Prostate gland (tissue), 2 donors: ENCODE measurements at places on chromosomes 16 and 17. TPM values are rescaled to one million over a fixed set of nuclear protein-coding genes. Genes with fewer than 3 reads are reported as not detected.

DNA sequence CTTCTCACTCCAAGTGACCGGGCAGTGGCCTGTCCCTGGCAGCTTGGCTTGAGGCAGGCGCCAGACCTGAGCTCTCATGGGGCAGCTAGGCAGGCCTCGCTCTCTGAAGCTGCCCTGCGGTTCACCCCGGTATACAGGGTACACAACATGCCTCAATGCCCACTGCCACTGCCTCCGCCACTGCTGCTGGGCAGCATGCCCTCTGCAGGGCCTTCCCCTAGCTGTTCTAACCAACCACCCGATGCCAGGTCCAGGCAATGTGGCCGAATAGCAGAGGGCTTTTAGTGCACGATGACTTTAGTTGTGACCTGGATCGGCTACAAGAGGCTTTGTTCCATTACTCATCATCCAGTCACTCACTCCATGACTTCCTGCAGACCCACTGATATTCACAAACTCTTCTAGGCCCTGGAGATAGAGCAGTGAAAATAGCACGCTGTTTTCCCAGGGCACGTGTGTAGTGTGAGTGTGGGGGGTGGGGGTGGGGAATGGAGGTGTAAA lies 19.7 kb downstream of the CDC42EP4 start:
- H3K4me1 ChIP-seq, result peaks cover 46% of the 10 kb centered on the region
- no peaks in the 10 kb centered on the region for H3K27me3 ChIP-seq
- H3K27ac ChIP-seq, result peak overlapping the region; percentile 86
- no peaks in the 10 kb centered on the region for H3K36me3 ChIP-seq
- H3K4me3 ChIP-seq, result no peak overlapping the region

GRCh38 chr16:77496934-77497333 lies 62.1 kb upstream of the ADAMTS18 start:
- H3K4me3 ChIP-seq, result no peak overlapping the region
- DNase-seq, result no peak
- no peak overlapping the region for H3K27ac ChIP-seq
- no peaks in the 10 kb centered on the region for H3K36me3 ChIP-seq
- H3K4me1 ChIP-seq, result no peaks in the 10 kb centered on the region
- H3K27me3 ChIP-seq, result no peaks in the 10 kb centered on the region

Gene SLC9A5
- 2.6 TPM for total RNA-seq

DNA sequence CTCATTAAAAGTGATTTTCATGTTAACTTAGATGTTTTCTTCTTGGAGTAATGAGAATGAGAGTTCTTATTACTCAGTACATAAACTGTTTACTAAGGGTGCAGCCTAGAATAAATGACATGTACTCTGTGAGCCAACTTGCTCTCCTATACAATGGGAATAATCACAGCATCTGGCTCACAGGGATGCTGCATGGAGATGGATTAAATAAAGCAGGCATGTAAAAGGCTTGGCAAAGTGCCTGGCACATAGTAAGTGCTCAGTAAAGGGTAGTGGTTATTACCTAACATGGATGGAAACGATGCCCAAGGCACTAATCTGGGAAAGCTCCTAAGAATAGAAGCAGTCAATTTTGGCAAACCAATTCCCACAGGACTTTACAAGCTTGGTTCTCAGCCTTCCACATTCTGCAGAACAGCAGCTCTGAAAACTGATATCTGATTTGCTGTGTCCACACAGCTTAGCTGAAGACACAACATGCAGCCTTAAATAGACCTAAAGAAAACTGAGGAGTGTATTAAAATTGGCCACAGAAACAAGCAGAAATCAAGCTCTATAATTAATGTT lies 176.1 kb downstream of the ABCC12 start:
- H3K27me3 ChIP-seq, result no peaks in the 10 kb centered on the region
- H3K36me3 ChIP-seq, result no peaks in the 10 kb centered on the region
- DNase-seq, result no peak
- no peak overlapping the region for H3K27ac ChIP-seq
- H3K4me3 ChIP-seq, result no peak overlapping the region

Gene PKD1
- total RNA-seq, result 349 TPM

Gene CTRB2
- not detected for total RNA-seq

GRCh38 chr16:2226245-2226793 lies 2.9 kb downstream of the E4F1 start:
- peak overlapping the region; percentile 32 for H3K27ac ChIP-seq
- H3K27me3 ChIP-seq, result no peaks in the 10 kb centered on the region
- no peak overlapping the region for H3K4me3 ChIP-seq
- no peak for DNase-seq
- H3K4me1 ChIP-seq, result peaks cover 12% of the 10 kb centered on the region

DNA sequence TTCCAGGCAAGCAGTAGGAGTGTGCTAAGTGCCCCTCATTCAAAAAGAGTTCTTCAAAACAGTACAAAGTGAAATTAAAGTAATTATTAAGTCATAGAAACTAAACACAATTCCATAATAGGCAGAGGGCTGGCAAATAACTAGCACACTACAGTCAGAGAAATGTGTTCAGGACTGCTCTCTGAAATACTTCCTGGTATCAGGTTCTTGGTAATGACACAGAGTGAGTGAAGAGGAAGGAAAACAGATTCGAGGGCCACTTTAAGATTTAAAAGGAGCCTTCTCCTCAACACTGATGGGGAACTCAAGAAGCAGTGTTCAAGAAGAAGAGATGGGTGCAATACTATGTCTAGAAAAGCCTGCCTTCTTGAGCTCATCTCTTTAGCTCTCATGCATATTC lies 139.2 kb downstream of the TOX3 start:
- no peaks in the 10 kb centered on the region for H3K4me1 ChIP-seq
- no peaks in the 10 kb centered on the region for H3K36me3 ChIP-seq
- no peaks in the 10 kb centered on the region for H3K27me3 ChIP-seq
- H3K4me3 ChIP-seq, result no peak overlapping the region

- no peaks in the 10 kb centered on the region for H3K27me3 ChIP-seq
- peak overlapping the region; percentile 21 for H3K27ac ChIP-seq
- no peak overlapping the region for H3K4me3 ChIP-seq
- H3K4me1 ChIP-seq, result peaks cover 28% of the 10 kb centered on the region
- H3K36me3 ChIP-seq, result no peaks in the 10 kb centered on the region
Measured at GRCh38 chr17:63438092-63439051, 7.7 kb downstream of the CYB561 start.

DNA sequence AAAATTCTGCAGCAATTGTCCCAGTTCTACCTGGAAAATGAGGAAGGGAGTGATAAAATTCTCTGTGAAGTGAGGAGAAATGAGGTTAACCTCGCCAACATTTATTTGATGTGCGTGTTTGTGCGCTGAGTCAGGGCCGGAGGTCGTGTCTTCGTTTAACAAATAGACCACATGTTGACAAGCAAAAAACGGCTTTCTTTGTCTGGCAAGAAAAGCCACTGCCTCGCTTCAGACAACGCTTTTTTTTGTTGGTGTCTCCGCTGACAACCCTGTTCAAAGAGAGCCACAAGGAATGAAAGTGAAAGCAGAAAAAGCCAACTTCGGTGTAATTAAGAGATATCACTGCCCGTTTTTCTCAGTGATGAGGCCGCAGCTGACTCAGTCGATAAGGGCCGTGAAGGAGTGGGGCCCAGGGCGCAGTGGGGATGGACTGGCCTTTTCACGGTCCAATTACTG lies 510.6 kb downstream of the CDH13 start:
- H3K27ac ChIP-seq, result no peak overlapping the region
- no peaks in the 10 kb centered on the region for H3K4me1 ChIP-seq
- H3K4me3 ChIP-seq, result no peak overlapping the region
- no peaks in the 10 kb centered on the region for H3K27me3 ChIP-seq
- peak; percentile 12 for DNase-seq

DNA sequence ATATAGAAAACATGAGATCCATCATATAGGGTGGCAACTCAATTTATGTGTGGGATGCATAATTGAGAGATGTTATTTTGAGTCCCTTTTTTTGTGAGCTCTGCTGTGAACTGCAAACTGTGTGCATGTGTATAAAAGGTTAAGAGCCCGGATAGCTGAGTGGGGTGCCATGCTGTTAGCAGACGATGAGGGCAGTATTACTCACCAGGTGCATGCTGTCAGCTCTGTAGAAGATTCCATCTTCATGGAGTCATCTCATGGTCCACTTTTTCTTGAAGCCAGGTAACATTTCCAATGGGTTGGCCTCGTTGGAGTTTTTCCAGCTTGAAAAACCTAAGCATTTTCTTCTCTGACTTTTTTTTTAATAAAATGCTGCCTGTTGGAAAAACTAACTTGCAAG lies 43.0 kb upstream of the RHBDL3 start:
- H3K36me3 ChIP-seq, result no peaks in the 10 kb centered on the region
- no peak overlapping the region for H3K4me3 ChIP-seq
- no peaks in the 10 kb centered on the region for H3K4me1 ChIP-seq
- DNase-seq, result no peak

Gene SRCIN1
- 4.8 TPM for total RNA-seq

Gene TBC1D3G
- total RNA-seq, result 8.7 TPM

Gene HASPIN
- 3.9 TPM for total RNA-seq

GRCh38 chr17:3735515-3735914 lies 11.8 kb downstream of the HASPIN start:
- no peak overlapping the region for H3K4me3 ChIP-seq
- H3K27ac ChIP-seq, result no peak overlapping the region
- no peaks in the 10 kb centered on the region for H3K4me1 ChIP-seq
- no peaks in the 10 kb centered on the region for H3K27me3 ChIP-seq
- H3K36me3 ChIP-seq, result no peaks in the 10 kb centered on the region
- no peak for DNase-seq

DNA sequence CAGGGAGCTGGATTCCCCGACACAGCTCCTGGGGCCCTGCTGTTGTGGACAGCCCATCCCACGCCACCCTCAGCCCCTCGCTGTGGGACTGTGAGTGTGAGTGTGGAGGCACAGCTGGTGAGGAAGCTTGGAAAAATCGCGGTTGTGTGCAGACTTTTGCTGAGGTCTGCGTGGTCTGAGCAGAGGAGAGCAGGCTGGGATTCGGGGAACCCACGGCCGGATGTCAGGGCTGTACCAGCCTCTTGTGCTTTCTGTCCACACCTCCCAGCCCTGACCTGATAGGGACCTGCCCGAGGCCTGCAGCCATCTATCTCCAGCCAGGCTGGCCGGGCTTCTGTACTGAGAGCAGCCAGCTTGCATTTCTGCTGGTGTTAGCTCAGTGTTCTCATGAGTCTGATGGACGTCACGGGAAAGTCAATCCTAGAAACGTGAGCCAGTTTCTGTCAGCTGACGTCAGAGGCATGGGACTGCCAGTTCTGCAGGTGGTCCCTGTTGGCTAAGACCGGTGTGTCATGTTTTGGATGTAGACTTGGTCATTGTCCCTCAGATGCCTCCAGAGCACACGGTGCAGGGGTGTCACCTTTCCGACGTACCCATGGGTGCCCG lies 72.8 kb upstream of the ZNF750 start:
- DNase-seq, result no peak
- no peaks in the 10 kb centered on the region for H3K4me1 ChIP-seq
- H3K4me3 ChIP-seq, result no peak overlapping the region
- H3K27ac ChIP-seq, result no peak overlapping the region

Gene CLEC18A
- total RNA-seq, result 1.5 TPM

Gene SHBG
- total RNA-seq, result 2.1 TPM

- peak overlapping the region; percentile 92 for H3K27ac ChIP-seq
- peaks cover 17% of the 10 kb centered on the region for H3K4me1 ChIP-seq
- H3K36me3 ChIP-seq, result no peaks in the 10 kb centered on the region
Measured at GRCh38 chr17:48732688-48733629, 4.4 kb upstream of the HOXB13 start.

GRCh38 chr17:8839410-8839935 lies 28.0 kb downstream of the PIK3R6 start:
- no peak overlapping the region for H3K27ac ChIP-seq
- DNase-seq, result no peak

DNA sequence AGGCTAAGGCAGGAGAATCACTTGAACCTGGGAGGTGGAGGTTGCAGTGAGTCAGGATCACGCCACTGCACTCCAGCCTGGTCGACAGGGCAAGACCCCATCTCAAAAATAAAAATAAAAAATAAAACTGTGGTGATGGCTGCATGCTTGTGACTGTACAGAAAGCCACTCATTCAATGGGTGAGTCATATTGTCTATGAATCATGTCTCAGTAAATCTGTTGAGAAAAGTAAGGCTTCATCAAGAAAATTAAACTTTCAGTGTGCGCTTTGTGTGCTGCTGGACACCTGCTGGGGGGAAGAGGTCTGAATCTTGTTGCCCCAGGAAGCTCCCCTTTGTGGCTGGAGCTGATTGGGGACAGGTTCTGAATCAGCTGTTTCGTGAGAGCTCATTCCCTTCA lies 11.3 kb downstream of the NUBP1 start:
- H3K27me3 ChIP-seq, result no peaks in the 10 kb centered on the region
- no peaks in the 10 kb centered on the region for H3K4me1 ChIP-seq
- H3K36me3 ChIP-seq, result peaks cover 19% of the 10 kb centered on the region

DNA sequence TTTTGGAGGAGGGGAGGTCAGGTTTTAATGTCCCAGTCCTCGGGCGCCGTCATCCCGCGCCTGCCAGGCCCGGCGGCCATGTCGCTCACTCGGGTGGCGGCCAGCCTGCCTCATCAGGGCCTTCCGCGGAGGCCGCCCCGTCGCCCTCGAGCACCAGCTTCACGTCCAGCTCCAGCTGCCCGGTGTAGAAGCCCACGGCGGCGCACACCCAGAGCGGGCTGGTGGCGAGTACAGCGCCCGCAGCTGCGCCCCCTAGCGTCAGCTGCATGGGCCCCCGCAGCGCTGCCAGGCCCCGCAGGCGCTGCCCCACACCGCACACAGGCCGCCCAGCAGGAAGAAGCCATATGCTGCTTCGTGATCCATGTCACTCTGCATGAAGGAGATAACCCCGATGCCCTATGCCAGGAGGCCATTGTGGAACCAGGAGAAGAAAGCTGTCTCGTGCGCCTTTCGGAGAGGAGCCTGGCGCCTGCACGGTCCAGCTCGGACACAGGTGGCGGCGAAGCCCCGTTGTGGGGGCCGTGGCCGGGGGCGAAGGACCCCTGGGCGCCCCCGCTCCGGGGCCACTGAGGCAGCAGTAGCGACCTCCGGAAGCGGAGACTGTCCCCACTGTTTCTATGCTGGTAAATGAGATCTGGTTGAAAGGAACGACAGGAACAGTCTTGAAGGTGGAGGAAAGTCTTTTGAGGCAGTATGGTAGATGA lies 9.6 kb downstream of the AP2B1 start:
- DNase-seq, result no peak
- H3K36me3 ChIP-seq, result no peaks in the 10 kb centered on the region
- H3K4me3 ChIP-seq, result no peak overlapping the region
- H3K27me3 ChIP-seq, result no peaks in the 10 kb centered on the region
- no peak overlapping the region for H3K27ac ChIP-seq

Gene GLIS2
- 3.8 TPM for total RNA-seq

Gene G6PC1
- not detected for total RNA-seq

Gene BIRC5
- total RNA-seq, result 7.0 TPM

Gene GPR142
- 3.6 TPM for total RNA-seq

Gene ANKS4B
- total RNA-seq, result not detected

- no peaks in the 10 kb centered on the region for H3K4me1 ChIP-seq
- no peak overlapping the region for H3K27ac ChIP-seq
- DNase-seq, result no peak
Measured at GRCh38 chr17:72724267-72724666, 368.2 kb downstream of the SLC39A11 start.

DNA sequence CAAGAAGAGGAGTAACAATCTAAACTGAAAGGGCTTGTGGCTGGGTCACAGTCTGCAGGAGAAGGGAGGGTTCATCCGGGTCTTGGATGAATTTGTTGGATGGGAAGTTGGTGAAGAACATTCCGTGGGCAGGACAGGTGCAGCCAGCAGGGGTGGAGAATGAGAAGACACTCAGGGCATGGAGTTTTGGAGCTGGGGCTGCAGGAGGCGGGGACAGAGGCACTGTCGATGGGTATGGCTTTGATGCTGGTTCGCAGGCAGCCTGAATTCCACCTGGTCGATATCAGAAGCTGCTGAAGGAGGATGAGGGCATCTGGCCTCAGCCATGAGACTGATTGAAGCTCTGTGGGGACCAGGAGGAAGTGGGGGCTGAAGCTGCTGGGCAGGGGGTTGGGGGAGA lies 36.1 kb upstream of the CBFA2T3 start:
- no peak for DNase-seq
- H3K36me3 ChIP-seq, result no peaks in the 10 kb centered on the region
- peaks cover 4% of the 10 kb centered on the region for H3K27me3 ChIP-seq
- H3K4me3 ChIP-seq, result no peak overlapping the region

Gene NEUROD2
- 0.17 TPM for total RNA-seq
